ENCODE measurements at places on chromosomes 12 and 14.

- DNase-seq: no peak
Observed at GRCh38 chr14:57686304-57686703, 179.6 kb downstream of the SLC35F4 start.

- no peak for DNase-seq
Observed at GRCh38 chr14:56738020-56738419, 72.3 kb downstream of the OTX2 start.

- no peak for DNase-seq
Observed at GRCh38 chr14:60859525-60859924, 121.4 kb downstream of the TRMT5 start.

DNA sequence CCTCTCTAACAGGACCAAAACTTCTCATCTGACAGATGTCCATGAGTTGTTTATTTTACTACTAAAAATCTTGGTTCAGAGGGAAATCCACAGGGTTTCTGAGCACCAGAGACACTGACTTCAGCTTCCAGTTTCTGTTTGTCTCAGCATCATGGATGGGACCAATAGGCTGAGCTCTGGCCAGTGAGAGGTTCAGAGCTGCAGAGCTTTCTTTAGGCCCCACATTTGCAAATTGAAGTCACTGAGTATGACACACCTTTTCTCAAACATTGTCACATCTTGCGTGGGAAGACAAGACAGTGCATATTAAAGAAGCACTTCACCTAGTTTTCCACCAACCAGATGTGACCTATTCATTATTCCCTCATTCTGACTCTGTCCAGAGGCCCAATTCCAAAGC, 45.2 kb downstream of the RDH12 start:
- peak; percentile 1 for DNase-seq

DNA sequence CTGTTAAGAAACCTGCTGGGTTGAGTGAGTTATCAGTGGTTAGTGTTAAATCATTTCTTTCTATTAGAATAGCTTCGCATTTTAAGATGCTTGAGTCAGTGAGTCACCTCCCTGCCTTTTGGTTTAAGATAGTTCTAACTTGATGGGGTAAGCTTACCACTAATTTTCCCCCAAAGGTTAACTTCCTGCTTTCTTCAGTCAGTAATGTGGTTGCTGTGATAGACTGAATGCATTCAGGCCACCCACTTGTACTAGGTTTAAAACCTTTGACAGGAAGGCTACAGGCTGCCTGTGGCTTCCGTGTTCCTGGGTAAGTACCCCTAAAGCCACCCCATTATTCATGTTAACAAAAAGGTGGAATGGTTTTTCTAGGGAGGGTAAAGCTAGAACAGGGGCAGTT, 25.3 kb downstream of the CLEC2A start:
- DNase-seq: peak; percentile 16

GRCh38 chr14:29671034-29671433, 256.6 kb downstream of the PRKD1 start:
- no peak for DNase-seq

DNA sequence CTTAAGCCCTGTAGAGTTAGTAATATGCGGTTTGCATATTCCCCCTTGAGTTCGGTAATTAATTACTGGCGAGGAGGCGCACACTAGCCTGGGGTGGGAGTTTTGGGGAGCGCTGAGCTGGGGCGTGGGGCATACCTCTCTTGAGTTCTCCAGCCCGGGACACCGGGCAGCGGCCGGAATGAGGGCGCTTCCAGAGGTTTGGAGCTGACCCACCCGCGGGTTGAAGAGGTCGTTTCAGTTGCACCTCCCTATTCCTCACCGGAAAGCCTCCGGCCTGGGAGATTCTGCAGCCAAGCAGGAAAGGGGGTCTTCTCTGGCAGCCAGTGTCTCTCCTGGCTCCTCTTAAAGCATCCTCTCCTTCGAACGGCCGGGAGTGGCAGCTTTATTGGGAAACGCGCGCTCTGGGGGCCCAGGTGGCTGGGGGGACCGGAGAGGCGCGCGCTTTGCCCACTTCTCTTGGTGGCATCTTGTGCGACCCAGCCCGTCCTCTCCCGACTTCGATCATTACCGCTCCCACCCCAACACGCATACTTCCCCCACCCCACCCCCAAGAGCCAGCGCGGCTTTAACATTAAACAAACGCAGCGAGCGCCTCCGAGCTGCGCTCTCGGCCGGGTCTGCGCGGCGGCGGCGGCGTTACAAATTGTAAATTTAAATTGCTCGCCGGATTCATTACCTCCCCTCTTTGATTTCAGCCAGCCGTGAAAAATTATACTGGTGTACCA, 3.9 kb upstream of the LHX5 start:
- no peak for DNase-seq

DNA sequence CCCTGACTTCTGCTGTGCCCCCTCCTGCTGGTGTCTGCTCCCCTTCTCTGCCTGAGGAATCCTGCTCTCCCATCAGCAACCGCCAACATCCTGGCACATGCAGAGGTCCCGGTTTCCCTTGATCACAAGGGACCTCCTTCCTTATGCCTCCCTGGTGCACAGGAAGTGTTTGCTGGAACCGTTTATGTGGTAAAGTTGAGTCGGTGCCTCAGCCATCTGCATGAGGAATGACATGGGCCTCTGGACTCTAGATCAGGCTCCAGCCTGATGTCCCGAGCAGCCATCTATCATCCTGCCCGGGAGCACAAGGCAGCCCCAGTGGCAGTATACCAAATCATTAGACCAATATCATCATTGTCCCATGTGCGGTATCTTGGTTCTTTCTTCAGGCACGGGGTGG, 90.4 kb downstream of the BORCS5 start:
- DNase-seq: no peak

GRCh38 chr14:28515571-28515970, 251.0 kb upstream of the FOXG1 start:
- DNase-seq: no peak

DNA sequence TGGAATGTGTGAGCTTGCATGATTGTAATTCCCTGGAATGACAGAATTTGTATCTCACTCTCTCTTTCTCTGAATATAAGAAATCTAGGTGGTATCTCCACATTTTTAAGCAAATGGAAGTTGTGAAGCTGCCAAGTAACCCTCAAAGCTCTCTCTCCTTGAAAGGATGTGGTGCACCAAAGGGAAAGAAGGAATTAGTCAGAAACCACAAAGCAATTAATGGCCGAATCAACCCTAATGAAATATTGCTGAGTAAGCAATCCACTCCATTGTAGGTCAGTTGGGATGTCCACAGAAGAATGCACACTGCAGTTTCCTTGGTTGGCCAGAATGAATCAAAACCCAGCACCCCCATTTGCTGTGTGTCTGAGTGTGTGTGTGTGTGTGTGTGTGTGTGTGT, 153.5 kb downstream of the KCNA5 start:
- no peak for DNase-seq

DNA sequence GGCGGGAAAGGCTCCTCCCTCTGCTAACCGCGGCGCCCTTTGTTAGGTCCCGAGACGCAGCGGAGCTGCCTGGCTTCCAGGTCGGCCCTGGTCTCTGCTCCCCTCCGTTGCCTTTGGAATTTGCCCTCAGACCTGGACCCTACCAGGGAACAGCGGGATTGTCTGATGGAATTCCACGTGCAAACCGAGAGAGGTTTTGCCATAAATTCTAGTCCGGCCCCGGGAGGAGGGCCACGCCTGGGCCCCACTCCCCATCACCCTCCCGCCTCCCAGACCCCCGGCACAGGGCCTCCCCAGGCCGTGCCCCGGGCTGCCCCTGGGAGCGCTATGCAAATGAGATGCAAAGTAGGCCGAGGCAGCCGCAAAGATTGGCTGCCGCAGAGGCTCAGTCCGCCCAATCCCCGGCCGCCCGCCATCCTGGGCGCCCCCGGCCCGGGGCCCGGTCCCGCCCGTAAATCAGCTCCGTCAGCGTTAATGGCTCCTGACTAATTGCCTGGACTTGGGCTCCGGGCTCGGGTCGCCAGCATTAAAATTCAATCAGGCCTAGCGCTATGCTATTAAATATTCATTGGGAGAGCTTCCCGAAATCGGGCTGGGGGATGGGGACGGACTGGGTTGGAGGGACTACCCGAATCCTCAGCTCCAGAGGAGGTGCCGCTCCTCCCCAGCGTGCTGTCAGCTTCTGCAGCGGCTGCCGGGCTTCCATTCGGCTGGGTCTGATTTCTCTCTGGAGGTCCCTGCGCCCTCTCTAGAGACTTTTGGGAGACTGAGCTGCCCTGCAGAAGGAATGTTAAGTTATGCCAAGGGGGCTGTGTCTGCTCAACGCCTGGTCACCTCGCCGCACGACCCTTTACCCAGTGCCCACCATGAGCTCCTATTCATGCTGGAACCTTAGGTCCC, 15.7 kb upstream of the FIGNL2 start:
- DNase-seq: peak; percentile 20

GRCh38 chr14:71488703-71489191, 443.5 kb upstream of the RGS6 start:
- no peak for DNase-seq

- no peak for DNase-seq
Observed at GRCh38 chr12:42010715-42011114, 134.0 kb downstream of the GXYLT1 start.

GRCh38 chr14:105168093-105168420, 519 bp downstream of the JAG2 start:
- no peak for DNase-seq

GRCh38 chr12:85821759-85822158, 14.4 kb downstream of the RASSF9 start:
- DNase-seq: no peak

DNA sequence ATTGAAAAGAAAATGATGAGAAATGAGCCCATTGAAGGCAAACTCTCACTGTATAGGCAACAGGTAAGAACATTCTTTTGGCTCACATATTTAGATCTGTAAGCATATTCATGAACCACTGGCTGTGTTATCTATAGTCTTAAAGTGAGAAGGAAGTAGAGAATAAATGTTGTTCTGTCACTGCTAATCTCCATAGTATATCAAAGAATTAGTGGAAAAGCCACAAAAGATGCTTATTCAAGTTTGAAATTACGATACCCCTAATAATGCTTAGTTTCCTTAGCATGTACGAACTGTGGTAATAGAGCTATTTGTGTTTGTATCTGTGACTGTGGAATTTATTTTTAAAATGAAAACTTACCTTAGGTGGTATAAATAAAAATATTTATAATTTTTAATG, 22.8 kb downstream of the IFT81 start:
- DNase-seq: no peak

- DNase-seq: no peak
Observed at GRCh38 chr12:111409780-111410430, 4.2 kb downstream of the SH2B3 start.

GRCh38 chr14:91065266-91065665, 4.8 kb upstream of the RPS6KA5 start:
- DNase-seq: no peak

- no peak for DNase-seq
Observed at GRCh38 chr12:13591488-13591887, 389.9 kb downstream of the GRIN2B start.

- DNase-seq: peak; percentile 51
Observed at GRCh38 chr14:89618811-89619551, 201.9 kb upstream of the FOXN3 start.

DNA sequence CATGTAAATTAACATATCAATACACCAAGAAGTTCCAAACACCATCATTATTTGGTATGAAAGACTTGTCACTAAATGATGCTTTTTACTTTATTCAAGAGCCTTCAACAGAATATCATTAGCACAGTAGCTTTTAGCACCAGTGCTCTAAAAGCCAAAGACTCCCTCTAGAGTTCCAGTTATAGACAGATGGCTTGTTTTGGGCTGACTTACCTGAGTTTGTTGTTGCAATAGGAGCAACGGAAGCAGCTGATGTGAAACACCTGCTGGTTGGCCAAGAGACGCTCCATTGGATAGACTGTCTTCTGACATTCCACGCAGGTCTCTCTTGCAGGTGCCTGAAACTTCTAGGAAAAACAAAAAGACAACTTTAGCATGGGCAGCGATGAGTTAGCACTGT, 14.5 kb upstream of the CERS5 start:
- no peak for DNase-seq

GRCh38 chr12:120142231-120142877, 25.8 kb upstream of the RAB35 start:
- DNase-seq: no peak

DNA sequence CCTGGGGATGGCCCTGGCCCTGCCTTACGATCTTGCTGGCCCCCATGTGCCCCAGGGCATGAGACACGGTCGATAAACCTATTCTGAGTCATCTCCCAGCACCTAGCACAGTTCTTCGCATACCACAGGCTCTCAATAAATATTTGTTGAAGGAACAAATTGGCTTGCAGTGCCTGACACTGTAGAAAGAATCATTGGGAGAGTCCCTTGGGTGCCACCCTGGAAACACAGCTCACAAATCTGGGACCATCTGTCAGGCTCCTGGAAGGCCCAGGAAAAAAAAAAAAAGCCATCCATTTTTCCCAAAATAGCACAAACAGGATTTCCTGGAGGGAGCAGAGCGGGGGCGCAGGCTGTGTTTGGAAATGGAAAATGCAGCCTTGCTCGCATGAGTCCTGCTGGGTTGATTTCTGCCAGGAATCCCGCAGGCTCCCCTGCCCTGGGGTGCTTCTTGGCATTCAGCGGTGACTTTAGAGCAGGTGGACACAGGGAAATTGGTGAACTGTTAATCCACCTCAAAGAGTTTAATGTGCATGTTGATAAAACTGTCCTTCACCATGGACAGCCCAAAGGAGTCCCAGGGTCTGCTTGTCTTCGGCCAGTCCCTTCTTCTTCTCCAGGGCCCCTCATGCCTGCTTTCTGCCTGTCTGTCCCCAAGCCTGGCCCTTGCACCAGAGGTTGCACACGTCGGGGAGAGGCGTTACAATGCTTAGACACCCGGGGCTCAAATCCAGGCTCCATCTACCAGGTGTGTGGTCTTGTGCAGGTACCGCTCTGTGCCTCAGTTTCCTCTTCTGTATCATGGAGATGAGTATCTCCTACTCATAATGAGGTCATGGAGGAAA, 106.1 kb upstream of the RFLNA start:
- no peak for DNase-seq

- DNase-seq: no peak
Observed at GRCh38 chr14:52318062-52318461, 4.0 kb downstream of the PTGER2 start.

- DNase-seq: no peak
Observed at GRCh38 chr14:33332497-33332896, 393.8 kb downstream of the NPAS3 start.

- DNase-seq: no peak
Observed at GRCh38 chr12:15823360-15824128, 34.4 kb upstream of the EPS8 start.

GRCh38 chr14:82878951-82879350, 1345.3 kb upstream of the SEL1L start:
- DNase-seq: no peak

GRCh38 chr14:49193332-49194065, 392.7 kb downstream of the RPS29 start:
- no peak for DNase-seq

- DNase-seq: peak; percentile 63
Observed at GRCh38 chr12:53231921-53232645, at the start of gene RARG. TSS of gene RARG (minus strand) at chr12:53232209. CDS start at chr12:53227545, 4,664 bp downstream.

DNA sequence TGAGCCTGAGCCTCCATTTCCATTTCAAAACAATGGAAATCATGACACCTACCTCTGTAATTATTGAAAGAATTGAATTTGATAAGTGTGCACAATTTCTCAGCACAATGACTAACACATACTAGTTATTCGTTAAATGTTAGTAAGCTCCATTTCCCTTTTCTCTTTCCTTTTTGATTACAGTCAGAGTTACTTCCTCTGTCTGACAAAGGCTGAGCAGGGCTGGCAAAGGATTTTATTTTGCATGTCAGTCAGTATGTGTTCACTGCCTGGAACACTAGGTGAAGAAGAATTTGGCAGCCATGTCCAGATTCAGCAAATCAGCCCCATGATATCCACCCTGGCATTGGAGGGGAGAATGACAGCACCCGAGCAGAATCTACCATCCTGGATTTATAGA, 12.2 kb upstream of the RHOJ start:
- no peak for DNase-seq

- DNase-seq: no peak
Observed at GRCh38 chr12:19992311-19992710, 376.0 kb upstream of the PDE3A start.

- DNase-seq: no peak
Observed at GRCh38 chr12:51219322-51219721, 1.5 kb upstream of the POU6F1 start.

Measured in activated T-cell treated with anti-CD3 and anti-CD28 coated beads for 24 hours (primary cell).